Stimulated activated CD8-positive, alpha-beta memory T cell treated with anti-CD3 and anti-CD28 coated beads, Interleukin-4, amount 100 ng/mL, for 1 hour (primary cell): ENCODE measurements at places on chromosomes 6 and 20.

DNA sequence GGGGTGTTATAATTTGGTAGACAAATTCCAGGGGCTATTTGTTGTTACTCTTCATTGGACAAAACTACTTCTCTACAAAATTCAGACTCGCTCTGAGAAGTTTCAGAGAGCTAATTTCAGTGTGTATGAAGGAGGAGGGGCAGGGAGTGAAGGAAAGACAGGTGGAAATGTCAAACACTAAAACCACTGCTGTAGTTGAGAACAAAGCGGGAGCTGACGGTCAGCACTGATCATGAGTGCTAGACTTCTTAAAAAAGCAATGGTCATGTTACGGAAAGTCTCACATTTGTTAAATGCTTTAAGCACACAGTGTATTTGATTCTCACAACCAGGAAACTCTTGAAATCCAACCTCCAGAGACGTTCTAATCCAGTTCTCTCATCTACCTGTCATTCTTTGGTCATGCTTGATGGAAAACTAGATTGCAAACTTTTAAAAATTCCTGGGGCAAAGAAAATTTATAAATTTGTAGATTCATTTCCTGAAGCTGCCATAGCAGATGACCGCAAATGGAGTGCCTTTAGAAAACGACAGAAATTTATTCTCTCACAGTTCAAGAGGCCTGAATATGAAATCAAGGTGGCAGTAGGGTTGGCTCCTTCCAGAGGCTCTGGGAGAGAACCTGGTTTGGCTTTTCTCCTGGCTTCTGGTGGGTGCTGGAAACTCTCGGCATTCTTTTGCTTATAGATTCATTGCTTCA, 100.7 kb upstream of the CARMIL1 start:
- no peak for DNase-seq

- no peak for DNase-seq
These were observed 32.5 kb downstream of the SDHAF4 start for GRCh38 chr6:70599187-70599586.

DNA sequence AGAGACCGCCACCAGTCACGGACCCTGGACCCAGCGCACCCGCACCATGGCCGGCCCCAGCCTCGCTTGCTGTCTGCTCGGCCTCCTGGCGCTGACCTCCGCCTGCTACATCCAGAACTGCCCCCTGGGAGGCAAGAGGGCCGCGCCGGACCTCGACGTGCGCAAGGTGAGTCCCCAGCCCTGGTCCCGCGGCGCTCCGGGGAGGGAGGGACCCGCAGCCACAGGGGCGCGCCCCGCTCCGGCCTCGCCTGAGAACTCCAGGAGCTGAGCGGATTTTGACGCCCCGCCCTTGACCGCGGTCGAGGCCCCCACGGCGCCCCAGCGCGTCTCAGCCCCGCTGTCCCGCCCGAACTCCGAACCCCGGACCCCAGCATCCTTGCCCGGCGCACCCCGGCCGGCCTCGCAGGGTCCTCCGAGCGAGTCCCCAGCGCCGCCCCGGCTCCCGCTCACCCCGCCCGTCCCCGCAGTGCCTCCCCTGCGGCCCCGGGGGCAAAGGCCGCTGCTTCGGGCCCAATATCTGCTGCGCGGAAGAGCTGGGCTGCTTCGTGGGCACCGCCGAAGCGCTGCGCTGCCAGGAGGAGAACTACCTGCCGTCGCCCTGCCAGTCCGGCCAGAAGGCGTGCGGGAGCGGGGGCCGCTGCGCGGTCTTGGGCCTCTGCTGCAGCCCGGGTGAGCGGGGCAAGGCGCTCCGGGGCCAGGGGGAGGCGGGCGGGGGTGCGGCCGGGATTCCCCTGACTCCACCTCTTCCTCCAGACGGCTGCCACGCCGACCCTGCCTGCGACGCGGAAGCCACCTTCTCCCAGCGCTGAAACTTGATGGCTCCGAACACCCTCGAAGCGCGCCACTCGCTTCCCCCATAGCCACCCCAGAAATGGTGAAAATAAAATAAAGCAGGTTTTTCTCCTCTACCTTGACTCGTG, at the start of gene OXT:
Gene OXT, plus strand, starts transcription at position 11 of the 920 bp plus-strand sequence. Its CDS starts 36 bp downstream, at position 47.
- peak; percentile 44 for DNase-seq

DNA sequence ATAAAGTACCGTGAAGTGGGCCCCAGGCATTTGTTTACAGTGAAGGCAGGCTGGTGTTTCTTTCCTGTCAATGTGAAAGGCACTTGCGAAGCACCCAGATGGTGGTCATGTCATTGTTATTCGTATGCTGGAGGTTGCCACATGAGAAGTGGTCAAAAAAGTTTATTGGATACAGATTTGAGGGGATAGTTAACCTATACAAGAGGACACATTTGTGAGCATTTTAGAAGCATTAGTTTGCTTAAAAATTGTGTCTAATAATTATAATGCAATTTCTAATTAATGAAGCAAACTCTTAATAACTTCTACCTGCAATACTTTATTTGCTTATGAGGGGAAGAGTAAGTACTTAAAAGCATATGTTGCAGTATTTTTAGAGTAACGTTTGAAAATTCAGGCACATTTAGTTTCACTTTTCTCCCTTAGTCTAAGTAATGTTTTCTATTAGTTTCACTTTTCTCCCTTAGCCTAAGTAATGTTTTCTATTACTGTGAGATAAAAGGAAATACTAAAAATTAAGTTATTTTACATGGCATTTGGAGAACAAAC, 120.7 kb upstream of the CLDN20 start:
- DNase-seq = no peak

- no peak for DNase-seq
These were observed 60.1 kb downstream of the MMS22L start for GRCh38 chr6:97222903-97223302.

DNA sequence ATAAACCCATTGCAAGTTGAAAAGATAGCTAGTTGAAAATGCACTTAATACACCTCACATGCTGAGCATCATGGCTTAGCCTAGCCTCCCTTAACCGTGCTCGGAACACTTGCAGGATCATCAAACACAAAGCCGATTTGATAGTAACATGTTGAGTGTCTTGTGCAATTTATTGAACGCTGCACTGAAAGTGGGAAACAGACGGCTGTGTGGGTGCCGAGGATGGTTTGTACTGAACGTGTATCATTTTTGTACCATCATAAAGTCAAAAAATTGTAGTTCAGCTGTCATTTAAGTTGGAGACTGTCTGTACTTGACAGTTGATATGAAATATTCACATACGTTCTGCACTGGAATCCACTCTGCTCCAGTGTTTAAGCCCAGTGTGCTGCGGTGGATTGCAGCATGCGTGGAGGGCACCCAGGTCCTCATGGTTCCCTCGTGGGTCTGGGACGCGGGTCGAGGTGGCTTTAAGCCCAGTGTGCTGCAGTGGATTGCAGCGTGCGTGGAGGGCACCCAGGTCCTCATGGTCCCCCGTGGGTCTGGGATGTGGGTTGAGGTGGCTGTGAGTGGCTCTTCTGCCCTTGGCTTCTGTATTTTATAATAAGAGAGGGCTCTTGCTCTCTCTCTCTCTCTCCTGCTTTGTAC, 77.0 kb downstream of the CDH4 start:
- no peak for DNase-seq

DNA sequence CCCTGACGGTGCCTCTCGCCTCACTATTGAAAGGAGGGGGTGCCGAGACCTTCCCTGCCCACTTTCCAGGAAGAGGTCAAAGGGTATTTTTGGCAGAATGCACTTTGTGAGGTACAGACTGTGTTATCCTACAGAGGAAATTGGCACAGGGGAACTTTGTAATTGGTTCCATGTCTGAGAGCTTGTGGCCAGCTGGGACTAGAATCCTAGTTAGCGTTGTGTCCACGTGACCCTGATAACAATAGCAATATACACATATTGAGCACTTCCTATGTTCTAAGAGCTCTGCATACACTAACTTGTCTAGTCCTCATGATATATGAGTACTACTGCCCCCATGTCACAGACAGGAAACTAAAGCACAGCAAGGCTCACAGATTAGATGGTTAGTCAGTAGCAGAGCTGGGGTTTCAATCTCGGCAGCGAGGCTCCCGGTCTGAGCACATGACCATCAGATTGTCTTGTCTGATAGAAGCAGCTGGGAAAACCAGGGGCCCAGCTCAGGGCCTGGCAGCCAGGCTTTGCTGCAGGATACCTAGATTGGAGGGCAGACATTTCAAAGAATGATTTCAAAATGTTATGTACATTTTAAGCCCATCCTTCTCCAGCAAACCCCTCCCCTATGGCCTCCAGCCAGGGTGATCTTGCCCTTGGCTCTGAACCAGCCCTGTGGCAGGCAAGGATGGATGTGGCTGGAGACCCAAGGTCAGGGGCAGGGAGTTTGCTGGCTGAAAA, 1.4 kb downstream of the MAPK13 start:
- DNase-seq = no peak

GRCh38 chr20:47781632-47782031, 3.6 kb downstream of the SULF2 start:
- no peak for DNase-seq
